Neural progenitor cell (in vitro differentiated cells): ENCODE measurements at places on chromosomes 7 and 10.

GRCh38 chr10:130775311-130775710 is 536.2 kb downstream of the TCERG1L start:
- DNase-seq = no peak

DNA sequence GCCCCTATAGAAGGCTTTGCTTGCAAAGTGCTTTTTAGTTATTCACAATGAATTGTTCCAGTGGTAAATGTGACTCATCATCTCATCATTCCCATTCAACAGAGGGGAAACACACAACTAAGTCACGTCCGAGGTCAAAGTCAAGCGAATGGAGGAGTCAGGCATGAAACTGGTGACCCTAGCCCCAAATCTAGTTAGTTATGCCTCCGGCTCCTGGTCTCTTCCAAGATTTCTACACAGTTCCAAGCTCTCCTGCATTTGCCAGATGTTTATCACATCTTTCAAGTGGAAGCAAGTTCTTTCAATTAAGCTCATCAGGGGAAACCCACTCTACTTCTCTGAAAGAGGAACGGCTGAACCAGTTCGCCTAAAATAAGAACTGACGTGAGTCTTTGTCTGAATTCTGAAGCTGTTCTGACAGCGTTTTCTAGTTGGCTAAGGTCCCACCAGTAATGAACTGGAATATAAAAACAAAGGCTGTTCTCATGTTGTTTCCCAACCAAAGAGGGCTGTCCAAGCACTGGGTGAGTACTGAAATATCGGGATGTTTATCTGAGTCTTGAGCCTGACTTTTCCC is 140.9 kb upstream of the NRBF2 start:
- no peak for DNase-seq

GRCh38 chr7:150959739-150960734 is 18.1 kb downstream of the KCNH2 start:
- no peak for DNase-seq

- DNase-seq = no peak
Measured at GRCh38 chr7:130998993-130999602, 265.1 kb upstream of the KLF14 start.

DNA sequence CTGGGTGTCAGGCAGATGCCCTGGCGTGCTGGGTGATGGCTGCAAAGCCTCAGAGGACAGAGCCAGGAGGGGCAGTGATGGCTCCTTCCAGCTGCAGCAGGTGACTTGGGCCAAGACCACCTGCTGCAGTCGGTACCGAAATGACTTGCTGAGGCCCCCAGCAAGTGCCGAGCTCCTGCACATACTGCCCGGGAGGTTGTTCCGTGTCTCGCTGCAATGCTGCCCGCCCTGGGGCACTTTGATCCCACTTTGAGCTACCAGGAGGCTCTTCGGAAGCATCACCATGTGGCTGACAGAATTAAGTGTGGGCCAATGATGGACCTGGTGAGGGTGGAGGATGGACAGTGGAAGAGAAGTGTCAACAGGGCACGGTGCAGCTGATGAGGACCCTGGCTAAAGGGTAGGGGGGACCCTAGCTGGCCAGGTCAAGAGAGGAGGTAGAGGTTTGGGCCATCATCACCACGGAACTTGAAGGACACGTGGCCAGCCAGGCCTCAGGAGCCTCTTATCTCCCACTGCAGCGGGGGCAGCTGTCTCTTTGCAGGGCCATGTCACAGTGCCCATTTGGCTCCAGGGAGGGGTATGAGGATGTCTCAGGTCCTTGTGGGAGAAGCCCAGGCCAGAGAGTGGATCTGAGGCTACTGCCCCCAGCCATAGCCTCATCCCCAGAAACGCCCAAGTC is 51.1 kb upstream of the NANOS1 start:
- DNase-seq = no peak
